ENCODE measurements at places on chromosomes 3 and 15.

- no peak for DNase-seq
These were observed 2.9 kb downstream of the NCEH1 start for GRCh38 chr3:172707967-172708366.

DNA sequence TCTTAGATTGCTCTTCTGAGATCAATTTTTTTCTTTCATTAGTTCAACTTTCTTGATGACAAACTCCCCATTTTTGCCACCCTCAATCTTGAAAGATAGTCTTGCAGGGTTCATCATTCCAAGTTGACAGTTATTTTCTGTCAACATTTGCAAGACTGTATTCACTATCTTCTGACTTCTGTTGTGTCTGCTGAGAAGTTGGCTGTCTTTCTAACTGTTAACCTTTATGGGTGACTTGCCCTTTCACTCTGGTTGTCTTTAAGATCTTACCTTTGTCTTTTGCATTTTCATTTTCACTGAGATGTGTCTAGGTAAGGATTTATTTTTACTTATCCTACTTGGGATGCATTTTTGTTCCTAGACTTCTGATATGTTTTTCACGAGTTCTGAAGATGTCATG lies 14.6 kb upstream of the PIGZ start:
- no peak for DNase-seq

DNA sequence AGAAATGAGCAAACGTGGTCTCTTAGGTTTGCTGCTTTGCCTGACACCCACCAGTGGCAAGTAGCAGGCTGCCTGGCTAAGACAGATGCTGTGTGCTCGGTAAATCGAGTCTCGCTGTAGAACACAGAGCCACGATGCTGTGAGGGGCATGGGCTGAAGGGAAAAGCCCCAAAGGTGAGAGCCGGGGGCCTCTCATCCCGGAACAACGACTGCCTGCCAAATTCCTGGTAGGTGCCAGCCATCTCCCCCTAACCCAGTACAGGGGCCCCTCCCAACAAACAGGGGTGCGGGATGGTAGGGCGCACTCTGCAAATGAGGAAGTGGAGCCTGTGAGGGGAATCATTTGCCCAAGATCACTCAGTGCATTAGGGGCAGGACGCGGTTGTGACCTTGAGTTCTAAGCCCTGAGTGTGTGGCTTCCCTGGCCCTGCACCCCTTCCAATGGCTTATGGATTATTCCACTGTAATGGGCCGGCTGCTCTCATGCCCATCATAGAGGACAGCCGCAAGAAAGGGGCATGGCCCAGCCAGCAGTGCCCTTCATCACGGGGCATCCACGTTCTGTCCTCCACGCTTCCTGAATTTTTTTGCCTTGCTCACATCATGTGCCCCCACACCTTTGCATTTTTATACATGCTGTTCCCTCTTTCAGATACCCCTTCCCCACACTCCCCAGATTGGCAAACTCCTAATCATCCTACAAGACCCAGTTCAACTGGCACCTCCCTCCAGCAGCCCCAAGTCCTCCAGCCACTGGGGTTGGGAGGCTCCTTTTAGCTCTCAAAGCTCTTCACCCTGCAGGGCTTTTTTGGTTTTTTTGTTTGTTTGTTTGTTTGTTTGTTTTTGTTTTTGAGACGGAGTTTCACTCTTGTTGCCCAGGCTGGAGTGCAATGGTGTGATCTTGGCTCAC lies 125.4 kb downstream of the NUP210 start:
- no peak for DNase-seq

GRCh38 chr15:69210574-69210973 lies 50.1 kb downstream of the GLCE start:
- no peak for DNase-seq

- no peak for DNase-seq
These were observed 505.2 kb downstream of the SHQ1 start for GRCh38 chr3:72343078-72343477.

- no peak for DNase-seq
These were observed 30.1 kb downstream of the PXYLP1 start for GRCh38 chr3:141261472-141262307.

GRCh38 chr3:80060664-80061063 lies 292.9 kb upstream of the ROBO1 start:
- DNase-seq = peak; percentile 5

GRCh38 chr3:53938645-53939044 lies 47.0 kb upstream of the SELENOK start:
- peak; percentile 43 for DNase-seq

DNA sequence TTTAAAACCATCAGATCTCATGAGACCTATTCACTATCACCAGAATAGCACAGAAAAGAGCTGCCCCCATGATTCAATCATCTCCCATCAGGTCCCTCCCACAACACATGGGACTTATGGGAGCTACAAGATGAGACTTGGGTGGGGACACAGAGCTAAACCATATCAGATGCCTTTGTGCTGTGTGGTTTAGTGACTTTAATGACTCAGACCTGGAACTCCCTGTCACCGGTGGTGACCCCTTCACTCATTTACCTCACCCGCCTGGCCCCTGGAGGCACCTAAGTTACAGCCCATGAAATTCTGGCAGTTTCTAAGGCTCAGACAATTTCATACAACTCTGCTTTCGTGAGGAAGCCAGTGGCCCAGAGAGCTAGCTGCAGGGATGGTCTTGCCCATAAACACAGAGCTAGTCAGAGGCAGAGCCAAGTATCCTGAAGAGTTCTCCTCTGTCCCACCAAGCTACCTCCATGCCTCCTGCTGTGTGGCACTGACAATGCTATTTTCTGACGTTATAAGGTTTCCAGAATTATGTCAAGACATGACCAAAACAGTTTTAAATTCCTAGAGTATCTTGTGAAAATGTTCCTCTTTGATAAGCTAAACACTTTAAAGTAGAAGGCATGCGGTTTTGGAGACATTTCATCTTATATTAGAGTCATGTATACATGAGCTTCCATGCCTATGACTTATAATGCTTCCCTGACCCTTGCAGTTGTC lies 231.1 kb upstream of the IL12A start:
- DNase-seq = no peak

DNA sequence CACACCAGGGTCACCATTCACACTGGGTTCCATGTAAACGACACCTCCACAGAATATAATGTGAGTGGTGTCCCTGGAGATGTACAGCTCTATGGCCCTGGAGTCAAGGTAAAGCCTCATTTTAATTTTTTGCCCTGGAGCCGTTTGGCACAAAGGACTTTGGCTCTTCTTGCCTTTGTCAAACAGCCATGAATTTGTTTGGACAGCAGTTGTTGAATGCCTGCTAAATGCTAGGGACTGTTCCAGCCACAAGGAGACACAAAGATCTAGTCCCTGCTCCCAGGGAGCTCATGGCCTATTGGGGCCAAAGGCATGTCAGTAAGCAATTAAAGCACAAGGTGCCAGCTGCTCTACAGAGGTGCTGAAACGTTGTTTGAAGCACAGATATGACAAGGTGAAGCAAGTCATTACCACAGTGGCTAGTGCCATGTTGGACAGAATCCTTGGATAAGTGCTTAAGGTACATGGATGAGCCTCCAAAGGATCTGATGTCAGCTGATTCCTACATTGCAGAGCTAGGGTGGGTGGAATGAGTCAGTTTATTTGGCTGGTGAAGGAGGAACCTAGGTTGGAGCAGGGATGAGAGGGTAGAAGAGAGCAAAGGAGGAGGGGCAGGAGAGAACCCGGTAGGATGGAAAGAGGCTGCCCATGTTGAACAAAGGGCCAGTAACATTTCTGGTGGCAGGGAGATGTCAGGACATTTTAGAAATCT lies 171.9 kb upstream of the CTDSPL start:
- DNase-seq = no peak

DNA sequence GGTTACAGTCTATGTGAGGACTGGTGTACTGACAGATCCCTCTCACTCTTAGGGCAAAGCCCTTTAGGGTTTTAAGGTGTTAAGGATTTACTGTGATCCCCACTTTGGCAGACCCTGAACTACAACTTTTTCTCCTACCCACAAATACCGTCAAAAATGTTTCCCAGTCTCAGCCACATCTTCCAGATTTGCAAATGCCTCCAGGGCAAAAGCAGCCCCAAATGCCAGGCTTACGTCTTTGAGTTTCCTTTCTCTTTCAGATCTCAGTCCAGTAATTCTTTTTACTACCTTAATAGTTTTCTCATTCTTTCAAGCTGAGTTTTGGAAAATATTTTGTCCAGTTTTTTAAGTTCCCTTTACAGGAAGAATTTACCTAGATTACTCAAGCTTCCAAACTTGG lies 13.4 kb upstream of the ITGA11 start:
- no peak for DNase-seq

GRCh38 chr3:48661501-48662144 lies 1.1 kb downstream of the CELSR3 start:
- peak; percentile 60 for DNase-seq

GRCh38 chr3:25631989-25632388 lies 32.7 kb downstream of the TOP2B start:
- no peak for DNase-seq

GRCh38 chr3:64278625-64279024 lies 53.4 kb upstream of the PRICKLE2 start:
- no peak for DNase-seq

- no peak for DNase-seq
These were observed 75.0 kb downstream of the COL8A1 start for GRCh38 chr3:99713440-99713839.

DNA sequence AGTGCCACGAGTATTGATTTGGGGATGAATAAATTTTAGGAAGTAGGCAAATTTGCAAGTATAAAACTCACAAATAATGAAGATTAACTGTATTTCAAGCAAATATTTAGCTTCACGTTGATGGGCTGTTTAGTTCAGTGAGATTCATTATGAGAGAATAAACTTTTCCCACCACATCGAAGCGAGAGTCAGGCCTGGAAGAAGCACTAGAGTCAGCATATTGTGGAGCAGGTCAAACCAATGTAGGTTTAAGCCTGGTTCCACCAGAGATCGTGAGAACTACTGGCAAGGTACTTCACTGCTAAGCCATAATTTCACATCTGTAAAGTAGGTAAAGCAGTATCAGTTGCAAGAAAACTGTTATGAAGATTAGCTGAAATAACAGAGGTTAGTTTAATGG lies 22.3 kb downstream of the WDR49 start:
- DNase-seq = no peak

DNA sequence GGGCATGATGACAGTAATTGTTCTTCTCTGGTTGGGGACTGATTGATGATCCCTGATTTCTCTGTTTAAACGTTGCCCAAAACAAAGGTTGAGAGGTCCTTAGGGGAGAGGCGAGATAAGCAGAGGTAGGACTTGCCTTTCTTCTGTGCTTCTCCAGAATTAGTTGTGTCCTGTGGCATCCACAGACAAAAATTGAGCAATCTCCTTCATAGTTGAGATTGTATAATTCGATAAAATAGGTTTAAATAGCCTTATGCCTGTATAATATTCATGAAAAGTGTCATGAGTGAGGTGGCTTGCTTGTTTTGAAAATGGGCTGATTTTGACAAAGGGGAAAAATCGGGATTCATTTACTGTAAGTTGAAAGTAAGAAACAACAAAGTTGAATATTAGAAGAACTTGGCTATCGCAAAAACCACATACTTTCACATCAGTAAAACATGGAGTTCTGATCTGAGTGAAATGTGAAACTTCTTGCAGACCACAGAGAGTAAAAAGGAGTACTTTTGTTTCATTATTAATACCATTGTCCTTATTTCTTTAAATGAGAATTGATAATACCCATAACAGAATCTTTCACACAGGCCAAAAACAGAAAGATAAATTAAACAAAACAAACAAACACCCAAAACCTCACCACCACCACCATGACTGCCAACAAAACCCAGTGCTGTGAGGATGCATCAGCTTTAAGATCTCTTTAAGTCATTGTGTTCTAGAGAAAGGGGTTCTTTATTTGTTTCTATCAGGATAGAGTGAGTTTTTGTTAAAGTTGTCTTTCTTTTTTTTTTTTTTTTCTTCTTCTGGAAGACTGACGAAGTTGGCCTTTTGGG lies 155.7 kb downstream of the LPP start:
- DNase-seq = no peak

DNA sequence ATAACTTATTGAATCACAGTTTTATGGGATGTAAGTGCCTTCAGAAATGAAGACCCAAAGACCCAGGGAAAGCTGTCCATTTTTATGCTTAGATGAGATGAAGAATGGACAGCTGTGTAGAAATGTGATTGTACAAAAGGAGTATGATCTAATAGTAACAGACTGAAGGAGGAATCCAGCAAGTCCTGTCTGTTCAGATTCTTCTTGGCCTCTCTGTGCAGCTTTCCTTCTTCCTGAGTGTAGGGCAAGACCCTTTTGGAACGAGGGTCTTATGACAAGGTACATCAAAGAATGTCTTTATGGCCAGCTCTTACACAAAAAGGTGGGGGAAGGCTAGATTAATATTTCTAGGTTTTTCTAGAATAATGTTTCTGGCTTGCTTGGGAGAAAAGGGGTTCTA lies 1.4 kb upstream of the KIF23 start:
- DNase-seq = no peak

DNA sequence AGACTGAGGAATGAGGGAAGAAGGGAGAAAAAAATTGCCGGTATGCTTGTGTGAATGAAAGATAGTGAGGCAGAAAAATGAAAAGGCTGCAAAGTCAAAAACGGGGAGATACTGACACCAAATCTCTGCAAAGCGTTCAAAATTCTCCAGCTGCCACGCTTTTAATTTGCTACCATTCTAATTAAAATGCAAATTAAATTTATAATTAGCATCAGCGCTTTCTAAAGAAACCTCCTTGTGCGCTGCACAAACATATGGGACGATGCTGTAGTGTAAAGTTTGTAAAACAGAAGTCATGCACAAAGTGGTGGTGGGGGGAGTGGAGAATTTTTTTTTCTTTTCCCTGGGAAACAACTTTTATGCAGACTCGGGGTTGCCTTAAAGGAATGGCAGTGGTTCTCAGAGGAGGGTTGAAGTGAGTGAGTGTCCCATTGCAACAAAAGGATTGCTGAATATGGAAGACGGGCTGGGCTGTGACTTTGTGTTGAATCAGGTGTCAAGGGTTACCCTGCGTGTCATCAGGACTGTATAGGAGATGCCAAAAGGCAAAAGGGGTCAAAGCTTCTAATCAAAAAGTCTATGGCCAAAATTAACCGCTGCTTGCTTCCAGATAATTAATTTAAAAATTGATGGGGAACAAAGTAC lies 472.2 kb downstream of the NR2F2 start:
- DNase-seq = no peak
